Fibroblast of pulmonary artery (primary cell): ENCODE measurements at places on chromosomes 3 and 15.

DNA sequence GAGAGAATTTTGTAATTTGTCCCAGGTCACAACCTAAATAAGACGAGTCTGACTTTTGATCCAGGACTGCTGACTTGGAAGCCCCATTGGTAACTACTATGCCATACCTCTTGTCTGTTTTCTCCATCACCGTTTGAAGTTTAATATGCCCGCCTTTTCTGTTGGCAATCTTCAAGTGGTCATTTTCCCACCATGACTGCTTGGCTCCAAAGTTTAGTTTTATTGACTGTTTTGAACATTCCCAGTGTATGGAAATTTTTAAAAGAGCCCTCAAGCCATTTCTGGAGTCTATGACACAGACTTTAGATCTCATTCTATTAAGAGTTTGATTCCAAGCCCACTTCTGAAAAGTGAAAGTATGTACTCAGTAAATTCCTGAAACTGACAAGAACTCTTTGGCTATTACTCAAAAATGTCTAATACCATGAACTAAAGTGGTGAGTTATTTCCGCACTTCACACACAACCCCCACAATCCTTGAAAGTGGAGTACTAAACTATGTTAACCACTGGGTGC lies 136.7 kb upstream of the ADAMTS9 start:
- DNase-seq = peak; percentile 76

DNA sequence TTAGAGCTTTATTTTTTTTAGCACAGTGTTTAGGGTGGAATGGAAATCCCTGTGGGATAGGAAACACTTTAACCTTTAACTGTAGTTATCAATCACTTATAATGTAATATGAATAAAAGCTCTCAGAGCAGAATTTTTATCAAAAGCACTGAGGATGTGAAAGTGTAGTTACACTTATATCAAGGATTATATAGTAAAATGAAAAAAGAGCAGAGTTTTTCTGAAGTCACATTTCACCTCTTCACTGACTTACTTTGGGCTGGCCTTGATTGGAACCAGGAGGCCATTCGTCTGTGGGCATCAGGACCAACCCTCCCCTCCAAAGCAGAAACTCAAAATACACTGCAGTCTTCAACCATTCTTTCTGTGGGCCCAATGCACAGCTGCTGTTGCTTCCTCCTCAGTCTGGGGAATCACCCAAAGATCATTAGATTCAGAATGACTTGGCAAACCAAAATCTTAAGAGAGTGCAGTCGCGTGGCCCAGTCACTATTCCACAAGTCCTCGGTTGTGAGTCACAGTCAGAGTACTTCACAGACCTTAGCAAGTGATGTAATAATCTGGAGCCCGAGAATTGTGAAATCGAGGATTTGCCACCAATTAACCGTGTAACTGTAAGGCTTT lies 132.6 kb upstream of the COL8A1 start:
- peak; percentile 90 for DNase-seq

- no peak for DNase-seq
These were observed 750 bp downstream of the PODXL2 start for GRCh38 chr3:127629467-127630403.

- DNase-seq = peak; percentile 40
These were observed 40.5 kb upstream of the ROPN1 start for GRCh38 chr3:124032311-124032880.

DNA sequence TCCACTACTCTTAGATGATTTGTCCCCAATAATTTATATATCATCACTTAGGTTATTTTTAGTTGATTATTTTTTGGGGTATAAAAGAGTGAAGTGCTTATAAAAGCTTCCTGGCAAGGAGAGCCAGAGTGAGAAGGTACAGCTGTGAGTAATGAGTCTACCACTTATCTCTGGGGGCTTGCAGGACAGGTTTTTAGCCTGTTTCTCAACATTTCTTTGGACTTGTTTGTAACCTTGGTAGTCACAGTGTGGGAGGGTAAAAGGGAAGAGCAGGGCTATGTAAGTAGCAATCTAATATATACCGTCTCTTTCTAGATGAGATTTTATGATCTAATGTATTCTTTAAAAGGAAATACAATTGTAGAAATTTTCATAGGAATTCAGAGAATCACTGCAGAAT lies 321.3 kb upstream of the GOLIM4 start:
- peak; percentile 7 for DNase-seq

GRCh38 chr15:57662091-57662744 lies 44.3 kb upstream of the POLR2M start:
- DNase-seq = no peak

DNA sequence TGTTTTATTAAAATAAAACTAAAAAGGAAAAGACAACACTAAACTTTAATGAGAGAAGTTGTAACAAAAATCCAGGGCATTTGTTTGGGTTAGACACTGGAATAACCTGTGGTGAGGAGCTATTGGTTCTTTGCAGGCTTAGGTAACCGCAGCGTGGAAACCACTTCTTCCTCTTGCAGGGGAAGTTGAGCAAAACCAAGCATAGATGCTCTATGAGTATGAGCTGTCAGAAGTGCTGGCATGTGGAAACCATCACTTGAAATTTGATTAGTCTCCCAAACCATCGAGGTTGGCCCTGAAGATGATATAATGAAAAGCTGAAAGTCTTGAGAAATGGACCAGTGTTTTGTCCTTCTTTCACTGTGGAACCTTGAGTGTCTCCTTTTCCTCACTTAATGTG lies 127.1 kb upstream of the RBMS3 start:
- peak; percentile 26 for DNase-seq

DNA sequence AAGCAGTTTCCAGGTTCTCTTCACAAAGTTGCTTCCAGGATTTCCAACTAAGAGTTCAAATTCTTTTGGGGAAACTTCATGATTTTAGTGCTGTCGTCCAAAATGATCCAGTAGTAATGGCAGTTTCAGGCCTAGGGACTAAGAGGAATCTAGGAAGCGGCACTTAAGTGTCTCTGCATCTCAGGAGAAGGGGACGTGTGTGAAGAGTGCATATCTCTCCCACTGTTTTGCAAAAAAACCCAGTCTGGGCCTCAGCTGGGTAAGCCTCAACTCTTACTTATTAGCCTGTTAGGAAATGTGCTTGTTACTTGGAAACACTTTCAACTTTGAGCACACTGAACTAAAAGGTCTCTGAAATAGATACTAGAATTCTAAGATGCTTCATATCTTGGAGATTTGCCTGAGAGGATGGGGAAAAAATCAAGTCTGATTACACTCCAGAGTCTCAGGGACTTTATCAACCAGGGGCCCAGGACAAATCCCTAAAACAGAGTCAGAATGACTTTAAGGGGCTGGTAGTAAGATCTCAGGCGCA lies 81.8 kb downstream of the WDR76 start:
- DNase-seq = no peak

- no peak for DNase-seq
These were observed 161.9 kb upstream of the ATP11B start for GRCh38 chr3:182631183-182632076.

DNA sequence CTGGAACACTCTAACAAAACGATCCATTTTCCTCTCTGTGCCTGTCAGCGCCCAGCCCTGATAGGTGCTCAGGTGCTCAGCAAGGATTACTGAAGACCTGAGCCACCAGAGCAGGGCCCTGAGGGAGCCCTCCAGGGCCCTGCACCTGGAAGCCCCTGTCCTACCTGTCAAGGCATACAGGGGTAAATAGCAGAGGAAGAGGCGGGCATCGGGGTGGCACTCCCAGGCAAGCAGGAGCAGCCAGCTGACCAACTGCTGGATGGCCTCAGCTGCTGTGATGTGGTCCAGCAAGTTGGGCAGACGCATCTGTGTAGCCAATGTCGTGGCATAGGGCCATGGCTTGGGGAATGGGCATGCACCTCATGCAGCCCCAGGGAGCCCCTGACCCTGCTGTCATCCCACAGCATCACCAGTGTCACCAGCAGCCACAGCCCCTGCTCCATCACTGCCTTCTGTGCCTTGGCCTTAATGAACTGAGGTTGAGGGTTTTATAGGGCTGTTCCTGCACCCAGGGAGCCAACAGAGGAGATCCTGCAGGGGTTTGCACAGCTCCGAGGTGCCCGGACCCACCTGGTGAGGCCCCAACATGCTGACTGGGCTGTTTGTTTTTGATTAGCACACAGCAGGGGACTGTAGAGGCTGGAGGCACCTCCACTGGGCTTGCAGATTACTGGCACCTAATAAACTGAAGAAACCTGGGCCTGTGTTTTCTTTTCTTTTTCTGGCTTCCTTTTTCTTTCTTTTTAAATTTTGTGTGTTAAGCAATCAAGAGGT lies 7.9 kb upstream of the WDR6 start:
- DNase-seq = no peak
